ENCODE measurements at places on chromosomes 1 and 21.
A peak's percentile ranks its signal among the peaks of the same experiment; 100 is the strongest.

DNA sequence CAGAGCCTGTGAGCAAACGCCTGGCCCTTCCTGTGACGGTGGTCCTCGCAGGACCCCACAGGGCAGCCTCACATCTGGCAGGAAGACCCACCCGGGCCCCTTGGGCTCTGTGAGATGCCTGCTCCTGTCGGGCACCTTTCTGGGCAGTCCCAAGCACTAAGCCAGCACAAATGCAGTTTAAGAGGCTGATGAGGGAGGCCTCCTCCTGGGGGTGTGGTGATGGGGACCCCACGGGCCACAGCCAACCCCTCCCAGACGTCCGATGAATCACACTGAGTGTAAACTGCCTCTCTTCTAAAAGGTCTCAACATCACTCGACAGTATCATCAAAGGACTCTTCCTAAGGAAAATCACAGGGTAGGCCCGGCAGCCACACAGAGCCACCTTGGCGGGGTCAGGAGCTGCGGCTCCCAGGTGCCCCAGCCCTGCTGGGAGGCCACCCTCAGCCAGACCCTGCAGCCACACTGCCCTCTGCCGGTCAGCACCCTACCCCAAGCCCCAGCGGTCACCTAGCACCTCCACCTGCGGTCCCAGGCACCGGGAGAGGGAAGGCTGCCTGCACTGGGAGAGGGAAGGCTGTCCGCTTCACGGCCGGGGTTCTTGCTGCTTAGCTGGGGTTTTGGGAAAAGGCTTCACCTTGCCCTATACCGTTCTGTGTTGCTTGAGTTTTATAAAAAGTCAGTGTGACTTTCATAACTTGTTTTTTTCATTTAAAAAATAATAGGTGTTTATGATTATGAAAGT, 3.9 kb upstream of the PRKCZ start:
- DNase-seq, result peak; percentile 30

DNA sequence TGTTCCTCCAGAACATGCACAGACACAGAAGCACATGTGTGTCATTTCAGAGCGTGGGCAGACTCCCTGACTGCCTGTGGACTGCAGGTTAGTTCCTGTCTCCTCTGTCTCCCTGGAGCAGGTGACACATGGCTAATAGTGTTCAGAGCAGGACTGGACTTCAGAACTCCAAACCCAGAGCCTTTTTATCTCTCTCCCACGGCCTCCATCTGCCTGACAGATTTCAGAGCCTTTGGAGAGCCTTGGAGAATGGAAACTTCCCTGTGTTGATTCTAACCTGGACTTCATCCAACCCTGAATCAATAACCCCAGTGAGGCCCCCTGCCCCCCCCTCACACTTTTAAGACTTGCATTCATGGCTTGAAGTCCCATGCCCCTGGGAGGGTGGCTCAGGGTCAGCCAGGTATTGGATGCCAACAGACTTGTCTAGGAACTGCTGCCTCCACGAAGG, 44.4 kb downstream of the C1orf198 start:
- DNase-seq, result no peak

- DNase-seq, result no peak
Observed at GRCh38 chr21:37384416-37384815, 17.8 kb downstream of the DYRK1A start.

DNA sequence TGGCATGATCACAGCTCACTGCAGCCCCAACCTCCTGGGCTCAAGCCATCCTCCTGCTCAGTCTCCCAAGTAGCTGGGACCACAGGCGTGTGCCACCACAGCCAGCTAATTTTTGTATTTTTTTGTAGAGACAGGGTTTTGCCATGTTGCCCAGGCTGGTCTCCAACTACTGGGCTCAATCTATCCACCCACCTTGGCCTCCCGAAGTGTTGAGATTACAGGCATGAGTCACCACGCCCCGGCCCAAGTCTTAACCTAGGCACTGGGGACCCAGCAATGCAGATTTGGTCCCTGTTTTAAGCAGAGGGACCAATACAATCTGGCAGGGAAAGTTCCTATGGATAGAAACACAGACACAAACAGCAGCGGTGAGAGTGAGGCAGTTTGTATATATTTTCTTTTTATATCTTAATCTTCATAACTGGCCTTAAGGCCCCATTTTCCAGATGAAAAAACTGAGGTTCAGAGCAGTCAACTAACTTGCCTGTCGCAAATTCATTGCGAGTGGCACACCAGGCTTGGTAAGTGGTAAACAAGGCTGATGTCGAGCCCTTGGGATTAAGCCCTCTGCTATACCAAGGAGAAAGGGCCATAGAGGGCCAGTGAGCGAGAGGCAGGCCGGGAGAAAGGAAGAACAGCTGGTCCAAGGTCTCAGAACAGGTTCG, 77.8 kb upstream of the TINAGL1 start:
- DNase-seq, result no peak

DNA sequence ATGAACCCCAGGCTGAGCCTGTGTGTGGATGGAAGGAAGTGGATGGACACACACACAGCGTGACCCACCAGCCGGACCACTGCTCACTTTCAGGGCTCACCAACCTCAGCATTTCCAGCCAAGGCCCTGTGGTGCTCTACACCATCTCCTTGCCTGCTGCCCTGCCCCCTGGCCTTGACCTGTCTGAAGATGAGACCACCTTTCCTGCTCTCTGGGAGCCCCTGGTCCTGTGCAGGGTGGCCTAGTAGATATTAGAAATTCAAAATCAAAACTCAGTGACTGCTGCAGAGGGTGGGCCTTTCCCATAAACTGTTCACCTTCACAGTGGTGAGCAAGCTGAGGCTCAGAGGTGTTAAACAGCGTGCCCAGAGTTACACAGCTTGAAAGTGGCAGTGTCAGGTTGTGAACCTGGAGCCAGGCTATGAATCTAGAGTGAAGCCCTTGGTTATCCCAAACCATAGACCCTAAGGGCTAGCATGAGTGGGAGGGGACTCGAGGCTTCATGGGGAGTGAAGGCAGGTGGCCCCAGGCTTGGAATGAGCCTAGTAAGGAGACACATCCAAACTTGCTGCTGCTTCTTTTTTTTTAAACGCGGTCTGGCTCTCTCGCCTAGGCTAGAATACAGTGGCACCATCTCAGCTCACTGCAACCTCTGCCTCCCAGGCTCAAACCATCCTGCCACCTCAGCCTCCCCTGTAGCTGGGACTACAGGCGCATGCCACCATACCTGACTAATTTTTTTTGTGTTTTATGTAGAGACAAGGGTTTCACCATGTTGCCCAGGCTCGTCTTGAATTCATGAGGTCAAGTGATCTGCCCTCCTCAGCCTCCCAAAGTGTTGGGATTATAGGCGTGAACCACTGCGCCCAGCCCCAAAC, 41.5 kb downstream of the MAN1C1 start:
- DNase-seq, result no peak

All from T-helper 9 cell (primary cell).